ENCODE measurements at places on chromosomes 7 and 10. TPM values are rescaled to one million over a fixed set of nuclear protein-coding genes. Genes with fewer than 3 reads are reported as not detected.

Gene MMP21
- not detected for total RNA-seq

Gene GCK
- not detected for total RNA-seq

Gene ECHS1
- 31.3 TPM for total RNA-seq

Gene DGKI
- 0.91 TPM for total RNA-seq

Gene AGBL3
- 2.8 TPM for total RNA-seq

Gene VPS37D
- 0.33 TPM for total RNA-seq

Gene COL28A1
- not detected for total RNA-seq

Gene C7orf33
- not detected for total RNA-seq

Gene SKIDA1
- 0.25 TPM for total RNA-seq

Gene CUBN
- total RNA-seq = 0.81 TPM

Gene EBLN1
- total RNA-seq = not detected

Gene CALCR
- not detected for total RNA-seq

Gene SHTN1
- total RNA-seq = 0.28 TPM

Gene WDR86
- total RNA-seq = 1.1 TPM

Gene ARMC3
- not detected for total RNA-seq

Gene MAPK8
- total RNA-seq = 48.2 TPM

Gene TET1
- total RNA-seq = 1.6 TPM

Gene TRIM73
- total RNA-seq = 9.0 TPM

Gene CRYGN
- not detected for total RNA-seq

Gene KCND2
- total RNA-seq = not detected

Gene NXPH1
- total RNA-seq = not detected

Gene H2BK1
- total RNA-seq = not detected

Gene ITPRID1
- total RNA-seq = not detected

Gene BTBD16
- total RNA-seq = not detected

Gene PRPS1L1
- total RNA-seq = not detected

Gene OR6V1
- total RNA-seq = not detected

Gene ADAM12
- 1.3 TPM for total RNA-seq

Gene LRRC17
- total RNA-seq = 0.15 TPM

Gene SLC26A5
- not detected for total RNA-seq

Measured in activated CD4-positive, alpha-beta memory T cell treated with anti-CD3 and anti-CD28 coated beads, Interleukin-2, amount 10 ng/mL, durations not matched to agents 7 days and 5 days (primary cell).